ENCODE measurements at places on chromosomes 1 and 21.

- no peak for DNase-seq
These were observed 3.3 kb upstream of the CAPN9 start for GRCh38 chr1:230743899-230744298.

- no peak for DNase-seq
These were observed 154.5 kb downstream of the PEX14 start for GRCh38 chr1:10629091-10629815.

DNA sequence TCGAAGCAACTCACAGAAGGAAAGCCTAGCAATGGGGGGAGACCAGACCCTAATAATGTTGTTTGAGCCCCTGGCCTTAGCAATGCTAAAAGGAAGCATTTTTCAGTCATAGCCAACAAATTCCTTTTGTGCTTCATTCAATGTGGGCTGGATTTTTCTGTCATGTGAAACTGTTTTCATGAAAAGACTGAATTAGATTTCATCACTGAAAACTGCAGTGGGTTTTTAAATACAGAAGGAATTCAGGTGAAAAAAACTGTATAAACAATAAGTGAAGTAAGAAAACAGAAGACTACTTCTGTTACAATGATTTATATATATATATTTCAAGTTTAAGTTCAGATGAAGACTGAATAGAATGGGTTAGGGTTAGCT, 204.8 kb downstream of the SMYD3 start:
- no peak for DNase-seq

GRCh38 chr1:109186733-109187086, 27.0 kb upstream of the SARS1 start:
- DNase-seq = no peak

- DNase-seq = no peak
These were observed 92.6 kb upstream of the CASZ1 start for GRCh38 chr1:10888791-10889649.

DNA sequence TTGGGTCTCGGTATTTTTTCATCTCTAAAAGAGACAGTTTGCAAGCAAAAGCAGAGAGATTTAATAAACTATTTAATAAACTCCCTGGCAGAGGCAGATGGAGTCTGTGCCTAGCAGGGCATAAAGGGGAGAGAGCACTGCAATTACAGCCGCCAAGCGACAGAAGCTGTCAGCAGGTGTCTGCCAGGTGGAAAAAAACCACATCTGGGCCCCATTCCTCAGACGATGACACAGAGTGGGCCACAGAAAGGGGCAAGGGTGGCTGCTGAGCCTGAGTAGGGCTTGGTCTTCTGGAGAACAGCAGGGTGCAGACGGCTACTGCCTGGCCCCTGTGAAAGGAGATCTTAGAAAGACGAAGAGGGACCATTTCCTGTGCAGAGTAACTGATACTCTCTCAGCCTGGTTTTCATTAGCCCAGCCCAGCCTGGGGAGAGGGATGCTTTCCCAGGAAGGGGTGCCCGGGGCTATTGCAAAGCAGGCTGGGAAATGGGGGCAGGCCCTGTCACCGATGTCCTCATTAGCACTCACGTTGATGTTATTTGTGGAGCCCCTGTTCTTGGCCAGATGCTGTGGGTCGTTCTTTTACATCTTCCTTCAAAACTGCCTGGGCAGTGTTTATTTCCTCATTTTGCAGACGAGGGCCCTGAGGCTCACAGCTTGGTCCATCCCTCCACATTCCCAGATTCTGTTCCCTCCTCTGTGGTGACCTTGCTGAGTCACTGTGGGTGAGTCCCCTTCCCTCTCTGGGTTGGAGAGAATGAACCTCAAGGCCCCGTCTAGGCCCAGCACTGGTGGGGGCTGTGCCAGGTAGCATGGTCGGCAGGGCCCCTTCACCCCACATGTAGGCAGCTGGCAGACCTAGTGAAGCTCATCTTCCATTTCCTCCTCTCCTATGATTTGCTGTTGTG, 472.7 kb downstream of the PTPRU start:
- no peak for DNase-seq

DNA sequence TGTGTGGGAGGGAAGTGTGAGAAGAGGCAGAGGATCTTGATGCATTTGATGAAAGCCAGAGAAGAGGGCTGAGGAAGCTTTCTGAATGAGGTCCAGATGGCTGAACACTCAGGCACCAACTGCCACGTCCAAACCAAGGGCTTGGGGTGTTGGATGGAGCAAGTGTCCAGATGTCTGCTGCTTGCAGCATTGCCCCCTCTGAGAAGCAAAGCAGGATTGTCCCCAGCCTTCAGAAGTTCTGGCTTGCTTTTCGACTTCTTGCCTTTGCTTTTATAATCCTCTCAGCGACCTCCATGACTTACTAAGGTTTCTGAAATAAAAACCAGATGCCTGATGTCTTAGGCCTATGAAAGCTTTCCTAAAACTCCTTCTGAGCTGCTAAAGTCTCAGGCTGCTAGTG, 182.5 kb downstream of the HUNK start:
- no peak for DNase-seq

DNA sequence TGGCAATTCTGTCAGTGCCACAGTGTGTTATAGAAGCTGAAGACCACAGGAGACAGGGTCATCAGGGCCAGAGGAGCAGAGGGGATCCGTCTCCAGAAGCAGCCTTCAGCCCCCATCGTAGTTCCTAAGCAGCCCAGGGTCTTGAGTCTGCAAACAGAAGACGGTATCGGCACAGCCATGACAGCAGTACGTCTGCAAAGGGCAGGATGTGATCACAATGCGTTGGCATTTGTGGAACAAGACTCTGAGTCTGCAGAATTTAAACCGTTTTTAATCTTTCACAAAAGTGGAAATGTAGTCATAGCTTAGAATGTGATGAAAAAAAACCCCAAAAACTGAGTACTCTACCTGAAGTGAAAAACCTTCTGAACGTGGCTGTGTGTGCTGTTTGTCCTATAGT, 44.0 kb upstream of the SCCPDH start:
- no peak for DNase-seq
